ENCODE measurements at places on chromosomes 13 and 19.

GRCh38 chr19:16370641-16371391, 46.2 kb downstream of the KLF2 start:
- no peak for DNase-seq

- no peak for DNase-seq
Observed at GRCh38 chr13:57314897-57315520, 148.0 kb downstream of the PRR20E start.

GRCh38 chr19:6773323-6773931, 919 bp downstream of the VAV1 start:
- DNase-seq: peak; percentile 12

GRCh38 chr19:3533563-3534216, 5.3 kb upstream of the TEKTIP1 start:
- no peak for DNase-seq

- no peak for DNase-seq
Observed at GRCh38 chr19:15869109-15869555, 28.7 kb downstream of the CYP4F2 start.

- DNase-seq: peak; percentile 71
Observed at GRCh38 chr19:46791944-46792343, 3.5 kb upstream of the SLC1A5 start.

DNA sequence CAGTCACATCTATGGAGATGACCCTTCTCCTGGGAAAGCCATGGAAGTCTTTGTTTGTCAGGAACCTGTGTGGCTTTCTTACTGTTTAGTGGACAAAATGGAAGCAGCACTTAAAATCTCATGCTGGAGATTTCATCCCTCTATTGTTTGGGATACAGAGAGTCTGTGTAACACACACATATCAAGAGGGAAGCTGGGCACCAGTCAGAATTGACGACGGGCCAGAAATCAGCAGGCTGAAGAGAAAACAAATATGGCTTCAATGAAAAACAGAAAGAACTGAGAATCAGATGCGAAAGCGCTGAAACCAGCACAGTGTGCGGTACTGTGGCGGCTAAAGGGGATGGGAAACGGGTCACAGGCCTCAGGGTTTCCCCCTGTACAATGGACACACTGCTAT, 72.2 kb upstream of the WASF3 start:
- DNase-seq: no peak

DNA sequence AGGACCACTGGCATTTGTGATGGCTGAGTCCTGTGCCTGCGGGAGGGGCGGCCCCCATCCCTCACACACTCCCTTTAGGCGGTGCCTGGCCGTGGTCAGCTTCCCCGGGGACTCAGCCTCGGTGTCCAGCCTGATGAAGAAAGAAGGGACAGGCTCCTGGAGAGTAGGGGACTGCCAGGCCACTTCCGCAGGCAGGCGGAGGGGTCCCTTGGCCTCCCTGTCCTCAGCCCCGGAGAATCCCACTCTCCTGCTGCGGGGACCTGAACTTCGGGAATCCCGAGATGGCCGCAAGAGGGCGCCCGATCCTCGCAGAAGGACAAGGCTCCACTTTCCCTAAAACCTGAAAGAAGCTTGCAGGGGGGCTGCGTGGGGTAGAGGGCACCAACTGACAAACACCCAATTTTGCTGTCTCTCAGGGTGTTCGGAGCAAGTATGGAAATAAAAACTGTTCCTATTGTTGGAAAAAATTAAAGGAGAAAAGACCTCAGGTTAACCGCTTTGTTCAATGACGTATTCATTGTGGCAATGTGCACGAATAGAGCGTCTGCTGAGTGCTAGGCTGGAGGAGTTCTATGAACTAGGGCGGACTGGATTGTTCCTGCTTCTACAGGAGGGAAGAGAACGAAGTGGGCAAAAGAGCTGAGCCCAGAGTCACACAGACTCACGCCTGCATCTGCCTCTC, 297.3 kb downstream of the ZNF536 start:
- no peak for DNase-seq

DNA sequence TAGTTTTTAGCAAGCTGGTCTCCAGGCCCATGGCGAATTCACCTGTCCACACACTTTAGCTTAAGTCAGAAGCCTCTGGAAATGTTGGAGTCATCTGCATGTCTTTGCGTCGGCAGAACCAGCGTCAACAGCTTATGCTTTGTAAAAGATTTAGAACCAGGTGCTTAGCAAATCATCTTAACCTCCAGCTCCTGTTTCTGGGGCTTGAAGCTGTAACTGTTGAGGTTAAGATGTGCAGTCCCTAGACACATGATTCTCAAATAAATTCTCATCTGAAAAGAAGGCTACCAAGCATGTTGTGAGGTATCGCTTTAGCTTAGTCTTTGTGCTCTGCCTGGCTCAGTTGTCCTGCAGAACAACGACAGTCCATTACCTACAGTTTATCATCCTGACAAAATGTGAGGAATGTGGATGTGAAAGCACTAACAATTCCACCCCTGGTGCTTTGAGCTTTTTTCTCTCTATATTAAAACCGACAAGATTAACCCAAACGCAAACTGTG, 4.4 kb downstream of the EFNB2 start:
- DNase-seq: no peak

Measured in stimulated activated naive CD4-positive, alpha-beta T cell (primary cell).